ENCODE measurements at places on chromosomes 1 and 21.

GRCh38 chr1:39639305-39640130 lies at the start of gene HEYL:
TSS of gene HEYL (minus strand) at chr1:39639643. CDS start at chr1:39639625, 18 bp downstream.
- no peak for DNase-seq

DNA sequence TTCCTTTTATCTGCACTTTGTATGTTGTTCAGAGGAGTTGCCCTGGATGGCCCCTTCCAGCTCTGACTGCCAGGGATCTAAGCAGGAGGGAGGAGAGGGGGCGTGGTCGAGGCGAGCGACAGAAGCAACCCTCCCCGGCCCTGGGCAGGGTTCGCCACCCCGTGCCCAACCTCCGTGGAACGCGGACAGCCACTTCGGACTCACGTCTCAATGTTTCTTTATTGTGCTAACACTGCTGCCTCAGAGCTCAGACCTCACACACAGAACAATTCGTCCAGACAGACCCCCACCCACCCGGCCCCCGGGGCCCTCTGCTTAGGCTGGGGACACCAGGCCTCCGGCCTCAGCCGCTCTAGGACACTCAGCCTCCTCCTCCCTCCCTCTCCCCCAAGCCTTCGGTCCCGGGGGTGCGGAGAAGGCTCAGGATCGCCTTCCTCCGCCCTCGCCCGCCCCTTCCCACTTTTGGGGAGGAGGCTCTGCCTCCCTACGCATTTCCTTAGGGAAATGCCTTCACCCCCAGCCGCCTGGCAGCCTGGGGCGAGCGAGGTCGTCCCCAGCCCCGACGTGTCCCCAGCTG lies 8.3 kb downstream of the VSIG8 start:
- DNase-seq, result no peak

DNA sequence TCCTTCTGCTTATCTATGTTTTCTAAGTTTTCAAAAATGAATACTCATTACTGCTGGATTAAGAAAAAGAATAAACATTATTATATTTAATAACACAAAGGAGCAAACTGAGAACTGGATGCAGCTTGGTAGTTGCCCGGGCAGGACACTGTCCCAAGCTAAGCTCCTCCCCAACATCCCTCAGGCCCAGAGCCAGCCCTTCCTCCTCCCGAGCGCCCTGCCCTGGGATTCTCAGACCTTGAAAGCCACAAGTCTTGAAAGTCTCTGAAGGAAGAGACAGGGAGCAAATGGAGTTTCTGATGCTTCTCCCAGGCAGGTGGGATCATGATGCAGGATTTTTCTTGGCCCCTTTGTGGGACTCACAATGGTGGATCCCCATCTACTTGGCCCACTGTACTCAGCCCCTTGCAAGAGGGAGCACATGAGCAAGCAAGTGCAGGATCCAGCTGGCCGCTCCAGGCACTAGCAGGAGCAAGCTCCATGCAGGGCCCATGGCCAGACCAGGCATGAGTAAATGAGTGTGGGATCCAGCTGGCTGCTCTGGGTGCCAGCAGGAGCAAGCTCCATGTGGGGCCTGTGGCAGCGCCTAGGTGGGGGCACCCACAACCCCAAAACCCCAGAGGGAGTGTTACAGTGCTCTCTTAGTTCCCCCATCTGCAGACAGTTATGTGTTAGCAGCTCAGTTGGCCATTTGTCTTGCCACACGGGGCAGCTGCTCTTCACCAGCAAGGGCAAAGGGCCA lies 32.1 kb upstream of the RAB4A start:
- no peak for DNase-seq

GRCh38 chr1:50582346-50582745 lies 159.1 kb upstream of the DMRTA2 start:
- DNase-seq, result no peak

Measured in AG04449 (cell line).